ENCODE measurements at places on chromosomes 16 and 17. TPM values are rescaled to one million over a fixed set of nuclear protein-coding genes. Genes with fewer than 3 reads are reported as not detected.

GRCh38 chr16:72749091-72749490 lies 298.8 kb downstream of the ZFHX3 start:
- no peak for DNase-seq

- no peak for DNase-seq
These were observed 50.9 kb downstream of the IL21R start for GRCh38 chr16:27452569-27453493.

- DNase-seq: no peak
These were observed 254.0 kb downstream of the KATNIP start for GRCh38 chr16:27803775-27804549.

DNA sequence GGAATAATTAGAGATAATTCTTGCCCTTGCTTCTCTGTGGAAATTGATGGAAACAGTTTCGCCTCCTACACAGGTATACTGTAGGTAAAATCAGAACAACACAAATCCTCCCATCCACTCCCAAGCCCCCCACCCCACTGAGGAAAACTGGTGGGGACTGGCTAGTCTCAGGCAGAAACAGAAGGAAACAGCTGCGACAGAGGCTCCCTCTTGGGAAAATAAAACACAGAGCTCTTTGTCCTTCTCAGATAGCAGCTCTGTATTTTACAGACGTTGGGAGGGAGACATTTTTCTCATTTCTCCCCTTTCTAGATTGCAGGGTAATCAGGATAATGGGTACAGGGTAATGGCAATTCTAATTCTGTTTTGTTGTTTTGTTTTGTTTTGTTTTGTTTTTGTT lies 1.1 kb downstream of the SLFN13 start:
- no peak for DNase-seq

DNA sequence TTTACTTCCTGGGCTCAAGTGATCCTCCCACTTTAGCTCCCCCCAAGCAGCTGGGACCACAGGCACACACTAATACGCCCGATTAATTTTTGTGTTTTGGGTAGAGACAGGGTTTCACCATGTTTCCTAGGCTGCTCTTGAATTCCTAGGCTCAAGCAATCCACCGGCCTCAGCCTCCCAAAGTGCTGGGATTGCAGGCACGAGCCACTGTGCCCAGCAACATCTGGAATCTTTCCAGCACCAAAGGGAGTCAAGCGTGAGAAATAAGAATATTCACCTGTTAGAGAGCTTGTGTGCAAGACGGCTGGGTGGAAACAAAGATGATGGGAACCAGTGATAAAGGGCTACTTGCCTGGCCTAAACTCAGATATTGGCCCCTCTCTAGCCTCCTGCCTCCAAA lies 14.2 kb upstream of the ALOX12B start:
- no peak for DNase-seq

DNA sequence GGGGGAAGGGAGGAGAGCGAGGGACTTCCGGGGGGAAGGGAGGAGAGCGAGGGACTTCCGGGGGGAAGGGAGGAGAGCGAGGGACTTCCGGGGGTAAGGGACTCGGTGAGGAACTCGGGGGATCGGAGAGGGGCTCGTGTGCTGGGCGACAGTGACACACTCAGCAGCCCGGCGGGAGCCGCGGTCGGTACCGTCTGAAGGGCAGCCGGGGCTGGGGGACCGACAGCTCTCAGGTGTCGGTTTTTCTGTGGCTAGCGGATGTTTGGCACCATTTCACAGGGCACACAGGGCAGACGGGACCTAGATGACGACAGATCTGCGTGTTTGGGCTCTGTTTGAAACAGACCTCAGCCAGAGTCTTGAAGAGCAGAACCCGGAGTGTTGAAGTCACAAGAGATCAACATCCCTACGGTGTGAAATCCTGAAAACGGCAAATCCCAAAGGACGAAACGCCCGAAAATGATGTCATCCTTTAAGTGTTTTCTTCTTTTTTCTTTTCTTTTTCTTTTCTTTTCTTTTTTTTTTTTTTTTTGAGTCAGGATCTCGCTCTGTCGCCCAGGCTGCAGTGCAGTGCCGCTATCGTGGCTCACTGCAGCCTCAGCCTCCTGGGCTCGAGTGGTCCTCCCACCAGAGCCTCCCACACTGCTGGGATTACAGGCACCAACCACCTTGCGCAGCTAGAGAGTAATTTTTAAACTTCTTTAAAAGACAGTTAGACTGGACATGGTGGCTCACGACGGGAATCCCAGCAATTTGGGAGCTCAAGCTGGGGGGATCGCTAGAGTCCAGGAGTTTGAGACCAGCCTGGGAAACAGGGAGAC lies 23.9 kb downstream of the ZNF778 start:
- DNase-seq: no peak

- no peak for DNase-seq
These were observed 23.0 kb downstream of the RARA start for GRCh38 chr17:40331743-40332641.

- DNase-seq: no peak
These were observed 25.0 kb downstream of the MRC2 start for GRCh38 chr17:62652251-62653001.

DNA sequence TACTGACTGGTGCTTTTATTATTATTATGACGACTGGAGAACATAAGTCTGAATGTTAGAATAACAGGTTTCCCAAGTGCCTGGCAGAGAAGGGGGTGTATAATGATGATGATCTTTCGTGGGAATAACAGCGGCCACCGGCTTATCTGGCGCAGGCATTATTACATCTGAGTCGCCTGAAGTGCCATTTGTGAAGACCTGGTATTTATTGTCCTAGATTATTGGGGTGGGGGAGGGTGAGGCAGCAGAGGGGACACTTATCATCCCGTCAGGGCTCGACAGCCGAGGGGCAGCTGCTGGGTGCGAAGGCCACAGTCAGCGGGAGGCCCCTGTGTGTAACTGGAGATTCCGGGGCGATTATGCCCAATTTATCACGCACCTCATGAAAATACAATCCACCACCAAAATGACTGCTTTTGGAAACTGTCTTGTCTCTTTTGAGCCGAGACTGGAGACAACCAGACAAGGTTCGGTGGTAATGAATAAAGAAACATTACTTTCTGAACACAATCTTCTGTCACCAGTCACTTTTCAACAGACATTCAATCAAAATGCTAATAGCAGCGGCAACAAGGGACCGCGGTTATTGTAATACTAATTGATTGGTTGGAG lies 199.3 kb downstream of the CCDC182 start:
- no peak for DNase-seq

- no peak for DNase-seq
These were observed 14.1 kb downstream of the C17orf75 start for GRCh38 chr17:32327911-32328310.

GRCh38 chr17:9958586-9959281 lies 53.7 kb upstream of the RCVRN start:
- DNase-seq: no peak

DNA sequence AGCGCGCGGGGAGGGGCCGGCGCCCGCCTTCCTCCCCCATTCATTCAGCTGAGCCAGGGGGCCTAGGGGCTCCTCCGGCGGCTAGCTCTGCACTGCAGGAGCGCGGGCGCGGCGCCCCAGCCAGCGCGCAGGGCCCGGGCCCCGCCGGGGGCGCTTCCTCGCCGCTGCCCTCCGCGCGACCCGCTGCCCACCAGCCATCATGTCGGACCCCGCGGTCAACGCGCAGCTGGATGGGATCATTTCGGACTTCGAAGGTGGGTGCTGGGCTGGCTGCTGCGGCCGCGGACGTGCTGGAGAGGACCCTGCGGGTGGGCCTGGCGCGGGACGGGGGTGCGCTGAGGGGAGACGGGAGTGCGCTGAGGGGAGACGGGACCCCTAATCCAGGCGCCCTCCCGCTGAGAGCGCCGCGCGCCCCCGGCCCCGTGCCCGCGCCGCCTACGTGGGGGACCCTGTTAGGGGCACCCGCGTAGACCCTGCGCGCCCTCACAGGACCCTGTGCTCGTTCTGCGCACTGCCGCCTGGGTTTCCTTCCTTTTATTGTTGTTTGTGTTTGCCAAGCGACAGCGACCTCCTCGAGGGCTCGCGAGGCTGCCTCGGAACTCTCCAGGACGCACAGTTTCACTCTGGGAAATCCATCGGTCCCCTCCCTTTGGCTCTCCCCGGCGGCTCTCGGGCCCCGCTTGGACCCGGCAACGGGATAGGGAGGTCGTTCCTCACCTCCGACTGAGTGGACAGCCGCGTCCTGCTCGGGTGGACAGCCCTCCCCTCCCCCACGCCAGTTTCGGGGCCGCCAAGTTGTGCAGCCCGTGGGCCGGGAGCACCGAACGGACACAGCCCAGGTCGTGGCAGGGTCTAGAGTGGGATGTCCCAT lies 232.8 kb downstream of the SEC14L1 start:
- no peak for DNase-seq

DNA sequence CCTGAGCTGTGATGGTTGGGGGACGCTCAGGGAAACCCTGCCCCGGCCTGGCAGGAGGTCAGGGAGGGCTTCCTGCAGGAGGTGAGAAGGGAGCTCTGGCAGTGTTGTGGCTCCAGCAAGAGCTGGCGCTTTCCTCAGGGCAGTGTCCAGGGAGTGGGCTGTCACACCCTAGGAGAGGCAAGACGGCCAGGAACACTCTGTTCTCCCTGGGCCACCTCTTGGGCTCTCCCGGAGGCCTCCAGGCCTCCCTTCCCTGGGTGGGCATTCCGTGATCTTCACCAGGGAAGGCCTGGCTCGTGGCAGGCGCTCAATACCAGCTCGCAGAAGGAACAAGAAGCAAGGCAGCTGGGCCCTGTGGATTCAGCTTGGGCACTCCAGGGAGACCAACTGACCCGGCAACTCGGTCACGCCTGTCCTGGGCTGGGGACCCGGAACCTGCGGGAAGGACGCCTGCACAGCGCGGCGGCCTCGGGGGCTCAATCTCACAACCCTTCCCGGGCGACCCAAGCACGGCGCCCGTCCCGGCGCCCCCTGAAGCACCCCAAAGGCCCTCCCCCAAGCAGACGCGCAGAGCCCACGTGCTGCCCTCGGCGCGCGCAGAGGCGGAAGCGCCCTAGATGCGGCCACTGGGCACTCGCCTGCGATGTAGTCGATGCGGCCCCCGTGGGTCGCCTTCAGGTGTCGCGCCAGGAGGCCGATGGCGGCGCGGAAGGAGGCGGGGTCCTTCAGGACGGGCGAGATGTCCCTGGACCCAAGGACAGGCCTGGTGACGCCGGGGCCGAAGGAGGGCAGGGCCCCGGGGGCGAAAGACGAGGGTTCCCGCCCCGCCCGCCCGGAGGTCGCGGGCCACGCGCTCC lies 588 bp downstream of the APRT start:
- DNase-seq: no peak

GRCh38 chr17:43384476-43384862 lies 14.3 kb upstream of the ARL4D start:
- no peak for DNase-seq

GRCh38 chr16:56019274-56019673 lies 144.1 kb upstream of the CES5A start:
- no peak for DNase-seq

Gene KCNJ16
- total RNA-seq: 0.24 TPM

Gene CRHR1
- total RNA-seq: not detected

Gene KCNJ12
- total RNA-seq: 1.5 TPM

Gene FZD2
- 0.74 TPM for total RNA-seq

Gene BFAR
- total RNA-seq: 53.2 TPM

Gene RAB37
- total RNA-seq: 3.0 TPM

Gene CIBAR2
- total RNA-seq: not detected

Gene PSMC3IP
- total RNA-seq: 2.5 TPM

Gene SLX1B
- total RNA-seq: 13.1 TPM

Measured in omental fat pad (tissue), 4 donors.